Activated CD4-positive, alpha-beta T cell treated with anti-CD3 and anti-CD28 coated beads for 4 hours (primary cell): ENCODE measurements at places on chromosomes 6 and 20.
A peak's percentile ranks its signal among the peaks of the same experiment; 100 is the strongest.

DNA sequence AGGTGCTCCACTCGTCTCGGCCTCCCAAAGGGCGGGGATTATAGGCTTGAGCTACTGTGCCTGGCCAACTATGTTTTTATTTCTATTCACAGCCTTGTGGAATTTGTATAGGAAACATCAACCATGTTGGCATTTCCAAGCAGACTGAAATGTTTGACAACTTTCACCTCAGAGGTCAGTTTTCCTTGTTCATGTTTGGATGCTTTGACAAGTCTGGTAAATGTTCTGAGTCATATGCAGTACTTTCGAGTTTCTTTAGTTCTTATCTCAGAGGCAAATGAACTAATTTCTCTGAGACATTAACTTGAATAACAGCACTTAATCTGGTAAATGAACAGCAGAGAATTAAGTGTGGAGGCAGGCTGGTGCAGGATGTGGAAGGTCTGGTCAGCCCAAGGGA is 373.4 kb upstream of the SYNCRIP start:
- DNase-seq, result no peak

GRCh38 chr6:13294499-13295069 is 33.8 kb downstream of the TBC1D7 start:
- DNase-seq, result no peak

DNA sequence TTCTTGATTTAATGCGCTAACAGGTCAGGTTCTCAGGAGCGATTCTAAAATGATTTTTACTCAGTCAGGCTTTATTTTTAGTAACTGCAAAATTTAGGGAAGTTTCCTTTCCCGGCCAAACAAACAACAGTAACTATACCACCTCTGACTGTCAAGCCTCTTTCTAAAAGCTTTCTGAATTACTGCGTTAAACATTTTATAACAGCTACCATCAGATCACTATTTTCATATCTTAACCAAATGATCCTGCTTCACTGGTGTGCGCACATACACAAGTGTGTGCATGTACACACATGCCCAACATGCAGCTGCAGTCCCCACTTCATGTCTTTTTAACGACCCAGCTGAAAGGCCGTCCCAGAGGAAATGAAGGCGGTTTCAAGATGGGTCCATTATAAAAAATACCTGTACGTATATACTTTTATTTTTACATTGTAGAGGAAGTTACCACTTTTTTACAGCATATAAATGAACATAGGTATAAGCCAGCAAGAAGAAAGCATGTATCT is 25.0 kb downstream of the TMEM242 start:
- no peak for DNase-seq

DNA sequence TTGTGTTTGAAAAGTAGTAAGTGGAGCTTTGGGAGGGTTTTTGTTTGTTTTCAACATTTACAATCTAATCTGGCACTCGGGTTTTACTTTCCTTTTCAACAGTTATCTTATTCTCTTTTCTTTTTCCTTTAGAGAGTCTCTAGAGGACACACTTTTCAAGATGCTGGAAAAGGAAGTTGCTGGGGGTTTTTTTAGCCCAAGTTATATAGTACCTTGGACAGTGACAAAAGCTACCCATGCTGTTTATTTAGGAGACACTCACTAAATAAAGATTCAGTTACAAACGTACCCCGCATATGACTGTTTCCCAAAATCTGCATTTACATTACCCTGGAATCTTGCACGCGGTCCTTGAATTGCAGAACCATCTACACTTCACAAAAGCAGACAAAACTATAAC is 78.8 kb downstream of the MAP7 start:
- DNase-seq, result no peak

GRCh38 chr6:92496527-92496926 is 922.8 kb downstream of the EPHA7 start:
- DNase-seq, result no peak

DNA sequence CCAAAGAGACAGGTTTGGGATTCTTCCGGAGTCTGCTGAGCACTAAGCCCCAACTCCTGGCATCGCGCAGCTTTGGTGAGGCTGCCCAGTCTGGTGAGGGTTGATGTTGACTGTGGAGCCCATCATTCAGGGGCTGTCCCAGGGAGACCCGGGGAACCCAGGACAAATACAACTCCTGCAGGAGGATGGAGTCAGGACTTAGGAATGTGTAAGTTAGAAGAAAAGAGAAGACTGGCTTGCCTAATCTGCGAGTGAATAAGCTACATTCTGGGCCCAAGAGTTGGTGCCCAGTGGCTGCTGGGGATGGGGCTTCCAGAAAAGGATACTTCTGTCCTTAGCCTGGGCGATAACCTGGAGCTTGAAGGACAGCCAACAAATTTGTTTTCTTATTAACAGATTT is 47.9 kb downstream of the STK35 start:
- DNase-seq, result no peak

DNA sequence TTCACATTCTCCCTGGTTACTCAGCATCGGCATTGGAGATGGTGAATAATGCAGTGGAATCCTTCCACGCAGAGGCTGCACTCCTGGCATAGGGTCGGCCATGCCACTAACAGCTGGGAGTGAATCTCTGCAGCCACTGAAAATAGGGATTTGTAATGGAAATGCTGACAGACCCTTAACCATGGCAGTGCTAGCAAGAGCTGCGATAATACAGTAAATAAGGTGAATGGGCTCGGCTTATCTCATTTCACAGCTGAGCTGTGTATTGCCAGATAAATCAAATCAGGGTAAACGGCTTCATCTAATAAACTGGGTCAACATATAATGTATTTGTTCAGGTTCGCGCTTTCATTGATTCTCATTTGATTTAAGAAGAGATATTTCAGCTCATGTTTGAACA is 156.8 kb downstream of the SLC35B3 start:
- no peak for DNase-seq

DNA sequence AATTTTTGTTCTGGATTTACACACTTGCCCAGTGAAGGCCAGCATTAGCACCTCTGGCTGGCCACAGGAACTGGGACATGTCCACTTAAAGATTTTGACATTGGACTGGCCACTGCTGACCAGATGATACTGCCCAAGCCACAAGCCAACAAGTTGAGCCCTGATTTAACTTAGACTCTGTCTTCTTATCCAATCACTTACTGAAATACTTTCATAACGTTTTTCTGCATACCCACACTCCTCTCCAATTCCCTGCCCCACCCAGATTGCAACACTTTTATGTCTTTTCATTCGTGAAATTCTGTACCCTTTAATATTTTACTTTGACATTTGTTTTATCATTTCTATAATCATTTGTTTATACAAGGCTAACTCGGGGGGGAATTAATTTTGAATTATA is 170.3 kb upstream of the TAB2 start:
- no peak for DNase-seq

DNA sequence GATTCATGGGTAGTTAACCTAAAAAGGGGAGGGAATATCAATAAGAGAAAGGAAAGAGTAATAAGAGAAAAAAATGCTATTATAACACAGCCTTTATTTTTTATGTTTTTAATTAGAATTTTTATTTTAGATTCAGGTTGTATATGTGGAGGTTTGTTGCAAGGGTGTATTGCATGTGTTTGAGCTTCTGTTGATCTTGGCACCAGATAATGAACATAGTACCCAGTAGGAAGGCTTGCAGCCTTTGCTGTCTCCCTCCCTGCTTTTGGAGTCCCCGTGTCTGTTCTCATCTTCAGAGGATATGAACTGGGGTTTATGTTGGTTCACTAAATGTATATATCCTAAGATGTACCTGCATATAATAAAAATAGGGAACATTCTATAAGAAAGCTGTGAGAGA is 250.0 kb downstream of the UST start:
- DNase-seq, result no peak

GRCh38 chr6:136772685-136773472 is 19.4 kb downstream of the MAP3K5 start:
- DNase-seq, result no peak

GRCh38 chr20:35146299-35146919 is 727 bp downstream of the EDEM2 start:
- DNase-seq, result peak; percentile 29

GRCh38 chr20:20241976-20242375 is 125.9 kb upstream of the INSM1 start:
- DNase-seq, result no peak

- DNase-seq, result no peak
These were observed 115.9 kb upstream of the NAA20 start for GRCh38 chr20:19901226-19901625.

DNA sequence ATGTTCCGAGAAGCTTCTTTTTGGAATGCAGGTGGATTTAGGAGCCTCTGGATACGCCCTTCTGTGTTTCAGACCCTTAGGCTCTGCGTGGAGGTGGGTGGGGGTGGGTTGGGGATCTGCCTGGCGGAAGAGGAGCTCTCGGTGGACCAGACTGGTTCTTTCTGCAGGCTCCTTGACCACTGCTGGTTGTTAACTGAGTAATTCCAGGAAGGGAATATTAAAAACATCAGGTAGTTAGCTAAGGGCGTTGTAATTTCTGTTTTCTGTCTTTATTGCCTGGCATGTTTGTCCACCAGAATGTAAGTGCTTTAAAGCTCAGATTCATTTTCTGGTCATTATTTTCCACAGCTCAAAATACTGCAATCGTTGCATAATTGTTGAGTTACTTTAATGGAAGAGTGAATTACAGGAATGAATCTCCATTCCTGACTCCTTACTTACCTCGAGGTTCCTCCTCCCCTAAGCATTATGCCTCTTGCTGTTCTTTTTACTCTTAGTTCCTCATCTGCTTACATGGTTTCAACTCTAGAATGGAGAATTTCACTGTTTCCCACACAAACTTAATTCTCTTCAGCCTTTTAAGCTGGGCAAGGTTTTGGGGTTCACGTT is 5.9 kb downstream of the CDYL start:
- no peak for DNase-seq

GRCh38 chr20:63280929-63281545 is 8.4 kb downstream of the ARFGAP1 start:
- DNase-seq, result no peak

DNA sequence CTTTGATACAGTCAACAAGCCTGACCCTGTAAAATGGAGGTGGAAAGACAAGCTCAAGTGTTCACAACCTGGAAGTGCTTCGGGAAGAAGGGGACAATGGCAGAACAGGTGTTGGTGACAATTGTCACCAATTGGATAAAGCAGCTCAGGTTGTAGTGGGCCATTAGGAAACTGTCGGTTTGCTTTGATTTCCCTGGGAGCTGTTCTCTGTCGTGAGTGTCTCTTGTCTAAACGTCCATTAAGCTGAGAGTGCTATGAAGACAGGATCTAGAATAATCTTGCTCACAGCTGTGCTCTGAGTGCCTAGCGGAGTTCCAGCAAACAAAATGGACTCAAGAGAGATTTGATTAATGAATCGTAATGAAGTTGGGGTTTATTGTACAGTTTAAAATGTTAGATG is 15.0 kb downstream of the CCR6 start:
- DNase-seq, result no peak

DNA sequence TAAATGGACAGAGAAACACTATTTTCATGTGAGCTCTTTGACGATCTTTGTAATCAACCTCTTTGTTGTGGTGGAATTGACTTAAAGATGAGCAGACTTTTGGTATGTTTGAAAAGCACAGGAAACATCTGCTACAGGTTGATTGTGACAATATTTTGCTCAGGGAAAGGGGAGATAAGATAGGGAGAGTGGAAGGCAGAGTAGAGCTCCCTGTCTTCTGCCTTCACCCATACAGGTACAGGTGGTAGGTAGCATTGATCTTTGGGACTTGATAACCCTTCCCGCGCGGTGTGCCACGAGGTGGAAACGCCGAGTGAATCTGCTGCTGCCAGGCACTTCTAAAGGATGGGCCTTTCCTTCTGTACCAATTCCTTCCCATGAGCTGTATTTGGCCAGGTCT is 183.6 kb downstream of the UTRN start:
- DNase-seq, result peak; percentile 11

- no peak for DNase-seq
These were observed 148.2 kb upstream of the MLN start for GRCh38 chr6:33952016-33952415.

GRCh38 chr6:133099573-133099972 is 141.6 kb upstream of the EYA4 start:
- no peak for DNase-seq

DNA sequence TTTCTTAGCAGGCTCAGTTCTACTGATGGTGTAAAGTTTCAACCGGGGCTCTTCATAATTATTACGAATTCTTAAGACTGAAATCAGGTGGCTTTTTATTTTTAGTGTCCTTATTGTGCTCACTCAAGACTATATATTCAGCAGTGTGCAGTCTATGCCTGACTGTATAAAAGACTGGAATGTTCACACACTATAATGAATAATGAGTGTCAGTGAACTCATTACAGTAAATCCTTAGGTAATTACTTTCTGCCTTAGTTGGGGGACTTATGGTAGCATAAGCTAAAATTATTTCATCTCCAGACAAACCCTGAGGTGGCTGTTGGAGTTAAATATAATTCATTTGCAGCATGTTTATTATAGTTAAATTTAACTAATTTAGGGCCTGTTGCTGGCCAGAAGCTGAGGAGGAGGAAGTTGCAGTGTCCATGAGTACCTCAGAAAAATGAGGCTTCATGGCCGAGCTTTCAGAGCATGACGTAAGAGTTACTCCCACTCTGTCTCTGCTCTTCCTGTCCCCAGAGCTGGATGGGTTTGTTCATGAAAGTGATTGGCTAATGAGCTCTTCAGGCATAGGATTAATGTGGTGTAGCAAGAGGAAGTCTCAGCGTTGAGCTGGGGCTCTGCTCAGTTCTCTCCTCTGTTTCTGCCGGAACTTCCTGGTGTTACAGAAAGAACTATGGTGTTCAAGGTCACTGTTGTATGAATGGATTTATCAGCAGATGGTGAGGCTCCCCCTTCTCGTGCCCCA is 335.7 kb downstream of the NRN1 start:
- DNase-seq, result no peak

- DNase-seq, result no peak
These were observed 6.0 kb downstream of the MTFR2 start for GRCh38 chr6:136244061-136244616.

DNA sequence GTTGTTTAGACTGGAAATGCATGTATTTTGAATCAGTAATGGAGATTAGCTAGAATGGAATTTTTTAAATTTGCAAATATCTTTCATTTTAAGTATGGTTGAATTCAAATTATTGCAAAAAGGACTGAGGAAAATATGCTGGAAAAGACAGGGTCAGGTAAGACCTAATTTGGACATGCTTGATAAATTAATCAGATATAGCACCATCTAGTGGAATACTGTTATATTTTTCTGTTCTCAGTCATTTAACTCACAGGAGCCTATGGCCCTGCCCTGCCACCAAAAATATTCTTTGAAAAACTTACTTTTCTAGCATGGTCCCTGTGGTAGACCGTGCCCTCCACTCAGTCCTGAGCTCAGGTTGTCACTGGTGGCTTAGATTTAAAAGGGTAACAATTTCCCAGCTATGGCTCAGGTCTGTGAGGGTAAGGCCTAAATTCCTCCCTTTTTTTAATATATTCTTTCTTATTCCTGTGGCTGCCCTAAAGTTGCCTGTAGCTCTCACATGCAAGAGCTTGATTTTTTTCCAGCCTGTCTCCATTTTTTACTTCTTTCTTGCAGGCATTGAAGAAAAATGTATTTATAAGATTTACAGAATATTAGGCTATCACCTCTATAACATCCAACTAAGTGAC is 25.3 kb upstream of the KIAA1586 start:
- DNase-seq, result no peak

GRCh38 chr6:152630832-152631231 is 6.3 kb downstream of the SYNE1 start:
- DNase-seq, result no peak

- DNase-seq, result no peak
These were observed 108.4 kb upstream of the PLEKHG1 start for GRCh38 chr6:150491131-150491810.

GRCh38 chr20:13261460-13262301 is 40.6 kb downstream of the ISM1 start:
- peak; percentile 66 for DNase-seq

GRCh38 chr20:44050925-44051660 is 135.9 kb downstream of the JPH2 start:
- no peak for DNase-seq
